ENCODE measurements at places on chromosomes 6 and 20. TPM values are rescaled to one million over a fixed set of nuclear protein-coding genes. Genes with fewer than 3 reads are reported as not detected.

CUL7 gene
- 12.7 TPM for total RNA-seq

- DNase-seq, result no peak
Observed at GRCh38 chr6:98094696-98095095, 739.7 kb upstream of the POU3F2 start.

RALGAPB gene
- 36.2 TPM for total RNA-seq

ENPP1 gene
- not detected for total RNA-seq

DNA sequence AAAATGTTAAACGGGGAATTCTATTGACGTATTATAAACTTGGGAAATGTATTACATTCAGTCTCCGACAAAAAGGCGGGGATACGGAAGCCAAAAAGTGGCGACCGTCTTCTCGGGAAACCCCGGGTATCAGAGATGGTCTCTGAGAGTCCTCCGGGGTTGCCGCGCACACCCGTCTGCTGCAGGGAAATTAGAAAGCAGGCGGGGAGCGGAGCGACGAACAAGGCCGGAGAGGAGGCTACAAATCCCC is 1.5 kb downstream of the SALL4 start:
- no peak for DNase-seq

GRCh38 chr6:166440729-166441128 is 58.0 kb upstream of the MPC1 start:
- DNase-seq, result no peak
